GM04503 (cell line): ENCODE measurements at places on chromosomes 12 and 14.

DNA sequence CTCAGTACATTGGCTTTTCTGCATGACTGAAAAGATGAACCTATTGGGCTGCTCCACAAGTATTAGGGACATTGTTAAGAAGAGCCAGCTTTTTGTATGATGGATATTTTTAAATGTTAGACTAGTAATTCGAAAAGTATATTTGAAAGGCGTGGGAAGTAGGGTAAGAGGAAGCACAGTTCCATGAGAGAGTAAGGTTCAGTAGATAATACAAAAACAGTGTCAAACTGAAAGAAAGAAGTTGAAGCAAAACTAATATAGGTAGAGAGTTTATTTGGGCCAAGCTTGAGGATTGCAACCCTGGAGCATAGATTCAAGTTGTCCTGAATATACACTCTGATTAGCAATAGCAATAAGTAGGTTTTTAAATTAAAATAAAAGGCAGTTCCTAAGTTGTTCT is 193.9 kb downstream of the RASSF9 start:
- DNase-seq, result no peak

GRCh38 chr14:85468816-85469215 is 61.1 kb upstream of the FLRT2 start:
- no peak for DNase-seq

DNA sequence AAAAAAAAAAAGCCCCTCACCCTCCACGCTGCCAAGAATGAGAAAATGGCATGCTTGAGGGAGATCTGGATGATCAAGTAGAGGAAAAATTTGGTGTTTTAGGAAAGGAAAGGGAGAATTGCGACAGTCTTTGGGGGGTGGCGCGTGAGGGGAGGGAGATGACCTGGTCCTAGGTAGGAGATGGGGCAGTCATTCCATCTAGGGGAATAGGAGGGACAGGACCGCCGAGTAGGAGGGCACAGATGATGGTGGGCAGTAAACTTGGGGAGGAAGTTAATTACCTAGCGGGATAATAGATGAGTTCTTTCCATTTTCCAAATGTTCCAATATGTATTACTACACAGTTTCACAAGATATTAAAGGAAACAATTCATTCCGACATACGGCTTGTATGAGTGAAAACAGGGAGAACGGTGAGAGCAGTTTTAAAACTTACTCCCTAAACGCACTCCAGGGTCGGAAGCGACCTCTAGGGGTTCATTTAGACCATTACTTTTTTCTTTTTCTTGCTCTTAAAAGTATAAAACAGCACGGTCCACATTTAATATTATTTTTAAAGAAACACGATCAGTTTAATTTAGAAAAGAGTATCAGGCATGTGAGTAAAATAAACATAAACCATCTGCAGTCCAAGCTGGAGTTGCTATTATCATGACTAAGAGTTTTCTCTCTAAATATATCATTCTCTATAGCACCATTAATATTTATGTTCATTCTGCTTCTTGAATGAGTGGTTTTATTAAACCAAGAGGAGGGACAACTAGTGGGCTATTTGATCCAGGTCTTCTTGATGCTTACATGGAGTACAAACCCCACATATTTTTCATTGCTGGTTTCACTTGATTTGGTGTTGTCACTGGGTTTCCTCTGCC is 3.0 kb upstream of the FNTB start:
- no peak for DNase-seq

DNA sequence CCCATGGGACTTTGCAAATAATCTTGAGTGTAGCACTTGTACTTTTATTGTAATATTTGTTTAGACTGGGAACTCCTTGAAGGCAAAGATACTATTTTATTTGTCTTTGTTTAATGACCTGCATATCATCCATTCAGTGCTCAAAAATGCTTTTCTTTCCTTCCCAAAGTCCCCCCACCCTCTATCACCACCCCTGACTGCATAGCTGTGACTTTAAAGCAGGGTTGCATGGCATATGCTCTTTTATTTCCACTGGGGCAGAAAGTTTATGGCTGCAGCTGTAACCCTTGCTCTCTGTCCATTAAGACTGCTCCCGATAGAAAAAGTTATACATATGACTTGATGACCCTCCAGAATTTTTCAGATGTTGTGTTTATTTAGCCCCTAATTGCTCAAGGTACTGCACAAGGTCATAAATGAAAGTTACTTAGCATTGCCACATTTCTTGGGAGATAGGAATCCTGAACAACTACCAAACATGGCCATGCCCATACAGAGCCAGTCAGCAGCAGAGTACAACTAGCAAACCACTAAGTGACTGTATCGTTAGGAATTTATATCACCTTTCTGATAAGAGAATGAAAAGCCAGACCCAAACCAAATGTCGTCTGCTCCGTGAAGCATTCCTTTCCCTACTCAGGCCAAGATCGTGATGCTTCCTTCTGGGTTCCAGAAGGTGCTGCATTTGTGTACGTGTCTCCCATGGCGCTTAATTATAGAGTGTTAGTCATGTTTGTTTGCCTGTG is 114.3 kb downstream of the DIP2B start:
- DNase-seq, result no peak

- DNase-seq, result no peak
These were observed 488.0 kb upstream of the RGS6 start for GRCh38 chr14:71444030-71444822.

- DNase-seq, result no peak
These were observed 1038.3 kb downstream of the BCL11B start for GRCh38 chr14:98233656-98234055.
